ENCODE measurements at places on chromosomes 1 and 21.

DNA sequence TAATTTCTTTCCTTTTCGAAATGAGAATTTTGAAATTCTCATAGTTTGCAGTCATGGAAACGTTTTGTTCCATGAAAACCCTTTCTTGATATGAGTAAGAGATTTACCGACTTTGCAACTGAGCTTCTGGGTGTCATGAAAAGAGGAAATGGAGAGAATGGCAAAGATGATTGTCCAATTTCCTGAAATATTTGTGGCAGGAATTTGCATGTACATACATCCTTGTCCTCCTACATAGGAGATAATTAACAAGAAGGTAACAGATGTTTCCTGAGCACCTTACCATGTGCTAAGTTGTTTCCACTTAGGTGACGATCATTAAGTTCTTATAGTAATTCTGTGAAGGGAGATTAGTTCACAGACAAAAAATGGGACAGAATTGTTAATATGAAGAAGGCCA, 170.7 kb downstream of the NEGR1 start:
- DNase-seq, result peak; percentile 93

DNA sequence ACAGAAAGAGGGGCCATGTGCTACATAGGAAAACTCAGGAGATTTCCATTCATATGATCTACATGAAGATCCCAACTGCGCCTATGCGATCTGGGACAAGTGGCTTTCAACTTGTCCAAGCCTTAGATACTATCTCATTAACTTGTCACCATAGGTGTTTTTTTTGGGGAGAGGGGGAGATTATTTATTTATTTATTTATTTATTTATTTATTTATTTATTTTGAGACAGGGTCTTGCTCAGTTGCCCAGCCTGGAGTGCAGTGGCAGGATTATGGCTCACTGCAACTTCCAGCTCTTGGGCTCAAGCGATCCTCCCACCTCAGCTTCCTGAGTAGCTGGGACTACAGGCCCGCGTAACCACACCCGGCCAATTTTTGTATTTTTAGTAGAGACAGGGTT, 11.3 kb downstream of the FABP3 start:
- no peak for DNase-seq

DNA sequence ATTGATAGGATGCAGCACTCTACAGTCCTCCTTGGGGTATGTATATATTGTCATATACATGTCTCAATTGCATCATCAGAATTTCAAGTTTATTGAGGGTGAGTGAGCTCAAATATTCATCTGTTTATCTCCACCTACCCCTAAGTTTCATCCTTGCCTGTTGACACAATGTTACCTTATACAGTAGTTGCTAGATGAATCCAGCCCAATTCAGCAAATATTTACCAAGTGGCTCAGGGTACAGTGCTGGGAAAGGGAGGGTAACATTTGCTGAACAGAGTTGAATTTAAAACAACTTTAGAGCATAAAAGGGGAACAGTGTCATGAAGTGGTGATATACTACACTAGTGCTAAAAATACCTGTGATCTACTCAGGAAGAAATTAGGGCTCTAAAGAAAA, 14.4 kb downstream of the ELAVL4 start:
- no peak for DNase-seq

GRCh38 chr1:983798-984475, 2.0 kb upstream of the PERM1 start:
- DNase-seq, result no peak

DNA sequence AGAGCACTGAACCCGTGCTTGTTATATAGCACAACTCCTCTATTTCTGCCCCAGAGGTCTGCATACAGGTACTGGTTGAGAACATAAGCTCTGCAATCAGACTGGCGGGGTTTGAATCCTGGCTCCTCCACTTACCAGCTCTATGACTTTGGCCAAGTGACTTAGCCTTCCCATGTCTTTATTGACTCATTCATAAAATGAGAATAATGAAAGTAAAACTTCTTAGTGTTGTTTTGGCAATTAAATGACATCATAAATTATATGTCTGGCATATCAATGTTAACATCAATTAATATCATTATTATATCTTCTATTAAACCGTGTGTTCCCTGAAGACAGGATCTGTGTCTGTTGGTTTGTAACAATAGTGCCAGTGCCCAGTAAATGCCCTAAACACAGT, 4.3 kb downstream of the INKA2 start:
- DNase-seq, result no peak

DNA sequence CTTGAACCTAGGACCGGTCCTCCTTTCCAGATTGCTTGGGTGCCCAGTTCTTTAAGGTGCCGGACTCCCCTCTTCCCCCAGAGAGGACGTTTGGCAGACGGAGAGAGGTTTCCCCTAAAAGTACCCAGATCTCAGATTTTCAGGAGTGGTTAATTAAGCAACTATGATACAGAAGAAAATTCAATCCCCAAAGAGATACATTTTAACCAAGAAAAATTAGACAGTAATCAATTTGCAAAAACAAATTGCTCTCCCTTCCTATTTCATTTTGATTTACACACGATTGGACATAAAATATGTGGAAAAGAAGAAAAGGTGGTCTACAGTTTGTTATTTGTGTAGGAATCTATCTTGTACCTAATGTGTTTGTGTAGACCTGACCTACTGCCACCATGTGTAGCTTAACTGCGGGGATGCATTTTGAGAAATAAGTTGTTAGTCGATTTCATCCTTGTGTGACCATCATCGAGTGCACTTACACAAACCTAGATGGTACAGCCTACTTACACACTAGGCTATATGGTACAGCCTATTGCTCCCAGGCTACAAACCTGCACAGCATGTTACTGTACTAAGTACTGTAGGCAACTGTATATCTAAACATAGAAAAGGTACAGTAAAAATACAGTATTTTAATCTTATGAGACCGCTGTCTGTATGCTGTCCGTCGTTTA, 755 bp downstream of the RPAP2 start:
- no peak for DNase-seq

- DNase-seq, result no peak
Measured at GRCh38 chr1:75970631-75971030, 38.4 kb upstream of the ASB17 start.

DNA sequence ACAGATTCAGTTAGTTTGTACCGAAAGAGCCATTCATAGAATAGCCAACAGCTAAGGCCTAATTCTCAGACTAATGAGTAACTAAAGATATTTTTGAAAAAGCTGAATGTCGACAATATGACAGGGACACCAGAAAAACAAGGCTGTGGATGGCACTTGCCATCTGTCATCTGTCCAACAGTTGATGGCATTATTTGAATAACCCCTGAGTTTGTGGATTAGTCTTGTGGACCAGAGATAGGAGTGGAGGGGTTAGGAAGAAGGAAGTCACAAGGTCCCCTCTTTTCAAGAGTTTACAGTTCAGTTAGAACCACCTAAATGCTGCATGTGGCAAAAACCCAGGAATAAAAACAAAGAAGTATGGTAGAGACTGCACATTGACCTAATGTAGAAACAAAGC, 356.5 kb upstream of the DUSP10 start:
- no peak for DNase-seq

- no peak for DNase-seq
Measured at GRCh38 chr1:172766462-172766861, 107.6 kb downstream of the FASLG start.

DNA sequence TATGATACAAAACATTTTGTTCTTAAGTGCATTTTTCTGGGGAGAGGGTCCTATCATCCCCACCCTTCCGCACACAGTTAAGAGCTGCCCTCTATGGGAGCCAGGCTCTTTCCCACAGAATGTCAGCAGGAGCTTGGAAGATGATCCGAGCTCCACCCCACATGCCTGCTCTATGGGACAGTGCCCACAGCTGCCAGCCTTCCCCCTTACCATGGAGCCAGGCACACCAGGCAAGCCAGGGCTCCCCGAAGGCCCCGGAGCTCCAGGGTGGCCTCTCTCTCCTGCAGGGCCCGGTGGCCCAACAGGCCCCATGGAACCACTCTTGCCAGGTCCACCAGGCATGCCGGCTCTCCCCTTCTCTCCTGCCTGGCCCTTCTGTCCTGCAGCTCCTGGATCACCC, 10.4 kb upstream of the PEF1 start:
- DNase-seq, result no peak

GRCh38 chr1:14896381-14897079, 257.0 kb upstream of the TMEM51 start:
- no peak for DNase-seq

DNA sequence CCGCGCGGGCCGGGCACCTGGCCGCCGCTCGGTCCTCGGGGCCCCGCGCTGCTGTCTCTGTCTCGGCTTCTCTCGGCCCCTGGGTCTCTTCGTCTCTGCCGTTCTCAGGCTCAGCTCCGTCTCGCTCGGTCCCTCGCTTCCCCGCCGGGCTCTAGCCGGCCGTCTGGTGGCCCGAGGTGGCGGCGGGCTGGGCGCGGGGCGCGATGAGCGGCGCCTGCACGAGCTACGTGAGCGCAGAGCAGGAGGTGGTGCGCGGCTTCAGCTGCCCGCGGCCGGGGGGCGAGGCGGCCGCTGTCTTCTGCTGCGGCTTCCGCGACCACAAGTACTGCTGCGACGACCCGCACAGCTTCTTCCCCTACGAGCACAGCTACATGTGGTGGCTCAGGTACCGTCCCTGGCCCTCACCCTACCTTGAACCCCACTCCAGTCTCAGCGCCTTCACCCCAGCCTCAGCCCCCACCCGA, 355 bp downstream of the SHISAL2A start:
- DNase-seq, result no peak

- DNase-seq, result no peak
Measured at GRCh38 chr1:209780268-209780667, 4.1 kb downstream of the C1orf74 start.

DNA sequence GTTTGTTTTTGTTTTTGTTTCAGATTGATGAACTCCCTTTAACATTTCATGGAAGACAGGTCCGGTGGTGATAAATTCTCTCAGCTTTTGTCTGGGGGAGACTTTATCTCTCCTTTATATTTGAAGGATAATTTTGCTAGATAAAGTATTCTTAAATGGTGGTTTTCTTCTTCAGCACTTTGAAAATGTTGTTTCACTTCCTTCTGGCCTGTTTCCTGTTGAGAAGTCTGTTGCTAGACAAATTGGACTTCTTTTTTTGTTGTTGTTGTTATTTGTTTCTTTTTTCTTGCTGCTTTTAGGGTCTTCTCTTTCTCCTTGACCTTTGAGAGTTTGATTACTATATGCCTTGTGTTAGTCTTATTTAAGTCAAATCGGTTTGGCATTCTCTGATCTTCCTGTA, 50.8 kb downstream of the CRP start:
- no peak for DNase-seq

GRCh38 chr1:59393211-59394180, 96.6 kb downstream of the FGGY start:
- no peak for DNase-seq

GRCh38 chr1:154481053-154481452, 21.0 kb upstream of the TDRD10 start:
- DNase-seq, result peak; percentile 27

DNA sequence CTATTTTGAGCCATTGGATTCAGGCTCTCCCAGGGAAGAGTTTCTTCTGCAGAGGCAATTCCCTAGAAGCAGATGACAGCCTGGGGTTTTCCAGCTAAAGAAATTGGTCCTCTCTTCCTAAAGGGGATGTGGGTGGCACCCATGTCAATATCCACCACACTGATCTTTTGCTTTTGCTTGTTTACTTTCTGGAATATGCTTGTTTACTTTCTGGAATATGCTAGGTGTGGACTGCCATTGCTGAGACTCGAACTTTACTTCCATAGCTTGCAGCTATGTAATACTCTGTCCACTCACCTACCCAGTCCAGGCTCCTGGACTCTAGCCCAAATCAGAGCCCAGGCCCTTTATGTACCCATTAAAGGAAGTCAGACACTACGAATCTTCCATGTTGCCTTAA, 92.1 kb upstream of the SMYD2 start:
- no peak for DNase-seq

- no peak for DNase-seq
Measured at GRCh38 chr1:17645068-17645911, 105.8 kb downstream of the ARHGEF10L start.

DNA sequence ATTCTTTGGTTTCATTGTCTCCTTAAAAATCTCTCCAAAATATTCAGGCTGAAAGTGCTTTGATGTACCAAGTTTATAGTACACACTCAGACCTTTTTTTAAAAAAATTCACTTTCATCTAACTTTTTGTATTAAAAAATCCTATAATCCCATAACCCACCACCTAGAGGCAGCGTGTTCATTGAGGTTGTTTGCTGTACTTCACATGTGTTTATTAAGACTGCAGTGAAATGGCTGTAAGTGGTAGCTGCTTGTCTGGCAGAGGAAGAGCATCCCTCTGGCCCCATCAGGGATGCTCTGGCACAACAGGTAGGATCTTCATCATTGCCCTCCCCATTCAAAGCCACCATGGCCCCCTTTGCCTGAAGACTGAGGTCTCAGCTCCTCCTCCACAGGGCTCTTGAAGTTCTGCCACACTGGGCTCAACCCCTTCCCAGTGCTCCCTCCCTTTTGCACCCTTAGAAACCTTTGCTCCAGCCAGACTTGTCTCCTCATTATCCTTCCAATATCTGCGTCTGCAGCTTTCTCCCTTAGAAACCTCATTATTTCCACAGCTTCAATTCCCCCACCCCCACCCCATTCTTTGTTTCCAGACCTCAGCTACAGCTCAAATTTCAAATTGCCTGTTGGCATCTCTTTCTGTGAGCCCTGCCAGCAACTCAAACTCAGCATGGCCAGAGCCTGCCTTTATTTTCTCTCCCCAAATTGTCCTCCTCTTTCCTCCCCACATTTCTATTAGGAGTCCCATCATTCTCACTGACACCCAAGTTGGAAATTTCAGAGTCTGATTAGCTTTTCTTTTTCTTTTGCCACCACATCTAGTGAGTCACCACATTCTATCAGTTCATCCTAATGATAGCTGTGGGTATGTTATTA, 369.6 kb upstream of the USP24 start:
- no peak for DNase-seq

- no peak for DNase-seq
Measured at GRCh38 chr1:155261493-155261851, 688 bp downstream of the SCAMP3 start.

DNA sequence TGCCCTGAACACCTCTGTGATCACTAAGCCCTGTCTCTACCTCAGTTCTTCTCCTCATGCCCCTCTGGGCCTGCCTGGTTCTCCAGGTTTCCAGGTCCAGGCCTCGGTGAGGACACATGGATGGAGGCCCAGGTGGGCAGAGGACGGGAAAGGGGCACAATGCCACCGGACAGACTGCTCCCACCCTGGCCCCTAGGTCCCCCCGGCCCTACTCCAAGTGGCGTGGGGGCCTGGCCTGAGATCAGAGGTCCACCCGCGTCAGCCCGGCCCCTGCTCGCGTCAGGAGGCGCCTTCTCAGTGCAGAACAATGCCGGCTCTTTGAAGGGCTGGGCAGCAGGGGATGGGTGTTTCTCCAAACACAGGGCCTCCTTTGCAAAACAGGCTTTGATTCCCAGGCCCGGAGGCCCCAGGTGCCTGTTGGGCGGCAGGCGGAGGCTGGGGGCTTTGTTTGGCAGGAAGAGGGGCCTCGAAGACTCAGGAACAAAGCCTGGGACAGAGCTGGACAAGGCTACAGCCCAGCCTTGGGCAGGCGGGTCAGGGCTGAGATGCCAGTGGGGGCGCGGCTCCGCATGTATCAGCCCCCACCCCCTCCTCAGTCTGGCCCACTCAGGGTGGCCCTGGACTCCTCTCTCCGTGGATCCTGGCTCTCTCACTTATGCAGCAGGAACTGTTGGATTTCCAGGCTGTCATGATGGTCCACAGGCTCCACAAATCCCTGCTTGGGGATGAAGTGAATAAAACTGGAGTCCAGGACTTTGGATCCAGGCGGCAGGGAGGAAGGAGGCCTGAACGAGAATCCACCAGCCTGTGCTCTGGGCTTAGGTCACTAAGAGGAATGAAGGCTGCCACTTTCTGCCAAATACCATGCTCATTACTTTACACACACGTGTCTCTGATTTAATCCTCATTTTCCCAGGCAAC, 77.4 kb upstream of the SLC2A1 start:
- no peak for DNase-seq

- DNase-seq, result no peak
Measured at GRCh38 chr1:17270891-17271765, 22.2 kb downstream of the PADI3 start.

Measured in GF-D8 (cell line).